ENCODE measurements at places on chromosomes 2 and 18.

DNA sequence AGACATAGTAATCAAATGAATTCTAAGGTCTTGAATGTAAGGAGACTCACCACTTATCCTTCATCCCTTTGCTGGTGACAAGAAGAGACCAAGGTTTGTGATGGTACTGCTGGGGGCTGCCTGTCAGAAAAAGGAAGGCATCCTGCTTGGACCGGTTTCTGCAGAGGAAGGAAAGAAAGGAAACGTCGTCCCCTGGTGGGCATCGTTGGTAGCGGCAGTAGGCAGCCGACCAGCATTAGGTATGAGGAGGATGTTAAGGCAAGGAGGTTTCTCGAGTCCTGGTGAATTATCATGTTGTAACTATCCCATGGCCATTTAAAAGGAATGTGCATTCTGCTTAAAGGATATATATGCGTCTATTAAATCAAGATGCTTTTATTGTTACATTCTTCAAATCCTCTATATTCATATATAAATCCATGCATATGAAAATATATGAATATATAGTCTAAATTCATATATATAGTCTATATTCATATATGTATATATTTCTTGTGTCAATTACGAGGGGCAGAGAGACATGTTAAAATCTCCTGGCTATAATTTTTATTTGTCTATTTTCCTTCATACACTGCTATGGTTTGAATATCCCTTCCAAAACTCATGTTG, 94.4 kb upstream of the TGFA start:
- peak; percentile 15 for DNase-seq

DNA sequence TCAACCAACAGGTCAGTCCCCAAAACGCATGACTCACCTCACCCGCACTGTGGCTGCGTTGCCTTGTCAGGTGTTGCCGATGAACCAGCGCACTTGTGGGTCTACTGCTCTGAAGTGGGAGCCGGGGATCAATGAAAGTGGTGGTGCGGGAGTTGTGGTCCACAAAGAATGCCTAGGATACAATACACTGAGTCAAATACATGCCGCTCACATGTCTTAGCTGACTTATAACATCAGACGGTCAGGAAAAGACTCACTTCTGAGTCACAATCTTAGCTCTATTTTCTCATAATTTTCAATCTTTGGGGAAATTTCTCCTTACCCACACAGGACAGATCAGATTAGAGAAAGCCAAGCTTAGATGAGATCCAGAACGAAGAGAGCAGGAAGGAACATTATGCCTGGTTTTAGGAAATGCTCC, 107.1 kb upstream of the STK17B start:
- no peak for DNase-seq

GRCh38 chr18:36718705-36719328, 110.0 kb downstream of the TPGS2 start:
- DNase-seq = no peak

- peak; percentile 27 for DNase-seq
These were observed at the start of gene NFATC1 for GRCh38 chr18:79395761-79396404. NFATC1 (plus strand) TSS chr18:79395930; CDS start chr18:79396225, 295 bp downstream.

GRCh38 chr2:142323206-142323605, 192.4 kb upstream of the LRP1B start:
- no peak for DNase-seq

- no peak for DNase-seq
These were observed 68.9 kb downstream of the CERS6 start for GRCh38 chr2:168525020-168525419.

DNA sequence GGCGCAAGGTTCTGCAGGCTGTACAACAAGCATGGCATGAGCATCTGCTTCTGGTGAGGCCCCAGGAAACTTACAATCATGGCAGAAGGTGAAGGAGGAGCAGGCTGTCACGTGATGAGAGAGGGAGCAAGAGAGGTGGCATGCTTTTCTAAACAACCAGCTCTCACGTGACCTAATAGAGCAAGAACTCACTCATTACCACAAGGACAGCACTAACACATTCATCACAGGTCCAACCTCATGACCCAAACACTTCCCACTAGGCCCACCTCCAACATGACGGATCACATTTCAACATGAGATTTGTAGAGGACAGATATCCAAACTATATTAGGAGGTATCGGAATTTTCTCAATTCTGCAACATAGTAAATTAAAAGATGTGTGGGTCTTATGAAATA, 108.8 kb upstream of the DLX2 start:
- no peak for DNase-seq

DNA sequence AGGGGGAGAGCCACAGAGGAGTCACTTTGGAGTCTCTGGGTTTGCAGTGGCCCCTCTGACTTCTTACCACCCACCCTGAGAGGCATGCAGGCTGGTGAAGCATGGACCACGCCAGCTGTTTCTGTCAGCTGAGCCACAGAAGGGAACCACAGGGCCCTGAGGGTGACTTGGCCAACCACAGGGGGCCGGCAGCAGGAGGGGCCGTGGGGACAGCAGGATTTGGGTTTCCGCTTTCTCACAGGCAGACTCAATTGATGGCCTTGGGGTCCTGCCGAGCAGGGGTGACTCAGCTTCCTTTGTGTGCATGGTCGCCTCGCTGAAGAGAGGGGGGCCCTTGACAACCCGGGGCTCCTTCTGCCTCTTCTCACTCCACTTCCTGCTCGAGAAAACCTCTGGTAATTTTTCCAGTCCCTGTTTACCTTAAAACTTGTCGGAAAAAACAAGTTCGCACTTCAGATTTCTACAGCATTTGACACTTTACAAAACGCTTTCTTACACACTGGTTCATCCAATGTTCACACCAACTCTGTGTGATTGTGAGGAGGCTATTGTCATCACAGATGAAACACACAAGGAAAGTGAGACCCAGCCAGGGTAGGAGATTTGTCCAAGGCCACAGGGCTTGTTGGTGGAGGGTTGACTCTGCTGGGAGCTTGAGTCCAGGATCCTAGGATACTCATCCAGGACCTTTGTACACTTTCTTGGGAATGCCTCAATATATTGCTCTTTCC, 311.2 kb downstream of the LPIN1 start:
- DNase-seq = peak; percentile 46

DNA sequence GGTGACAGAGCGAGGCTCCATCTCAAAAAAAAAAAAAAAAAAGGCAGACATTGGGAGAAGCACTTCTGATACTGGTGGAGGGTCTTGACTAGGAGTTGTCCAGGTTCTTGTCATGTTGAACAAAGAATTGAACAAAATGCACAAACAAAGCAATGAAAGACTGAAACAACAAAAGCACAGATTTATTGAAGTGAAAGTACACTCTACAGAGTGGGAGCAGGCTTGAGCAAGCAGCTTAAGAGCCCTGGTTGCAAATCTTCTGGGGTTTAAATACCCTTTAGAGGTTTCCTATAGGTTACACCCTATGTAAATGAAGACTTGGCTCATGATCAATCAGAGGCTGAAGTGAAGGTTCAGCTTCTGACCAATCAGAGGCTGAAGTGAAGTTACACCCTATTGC, 6.4 kb upstream of the SS18 start:
- DNase-seq = no peak

Measured in bone marrow (tissue), 2 donors.